Left ventricle myocardium inferior (tissue), 1 donor: ENCODE measurements at places on chromosomes 6 and 20.

GRCh38 chr6:30542404-30542725, 13.9 kb downstream of the GNL1 start:
- no peak for DNase-seq

DNA sequence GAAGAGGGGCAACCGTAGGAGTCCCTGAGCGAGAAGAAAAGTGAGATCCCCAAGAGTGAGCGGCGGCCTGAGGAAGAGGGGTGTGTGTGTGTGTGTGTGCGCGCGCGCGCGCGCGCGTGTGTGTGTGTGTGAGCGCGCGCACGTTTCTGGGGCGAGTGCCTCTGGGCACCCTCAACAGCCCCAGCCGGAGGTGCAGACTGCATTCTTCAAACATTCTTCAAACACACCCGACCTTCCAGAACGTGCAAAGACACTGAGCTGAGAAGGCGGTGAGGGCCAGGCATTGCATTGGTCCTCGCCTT, 76.2 kb upstream of the FOXP4 start:
- no peak for DNase-seq

GRCh38 chr6:37490536-37491170, 9.0 kb downstream of the CCDC167 start:
- DNase-seq = no peak

DNA sequence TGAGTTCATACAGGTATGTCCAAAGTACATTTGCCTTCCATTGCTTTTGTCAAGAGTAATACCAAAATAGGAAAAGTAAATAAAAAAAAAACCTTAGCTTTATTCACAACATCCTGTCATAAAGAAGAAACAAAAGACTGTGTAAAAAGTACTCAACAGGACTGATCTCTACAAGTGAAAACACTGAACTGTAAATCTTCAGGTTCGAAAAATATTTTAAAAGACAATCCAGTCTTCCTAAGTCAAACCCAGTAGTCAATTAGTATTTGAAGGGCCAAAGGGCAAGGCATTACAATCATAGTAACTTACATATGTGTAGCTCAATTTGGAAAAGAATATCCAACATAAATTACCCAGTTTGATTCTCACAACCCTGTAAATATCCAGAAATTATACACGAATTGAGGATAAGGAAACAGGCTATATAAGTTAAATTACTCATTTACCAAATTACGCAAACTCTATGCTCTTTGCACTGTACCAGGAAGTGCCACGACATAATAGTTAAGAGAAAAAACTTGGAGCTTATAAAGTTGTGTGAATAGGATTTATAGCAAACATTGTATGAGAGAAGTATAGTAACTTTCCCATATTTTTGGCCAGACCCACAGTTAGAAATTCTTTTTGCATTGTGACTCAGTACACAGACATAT, 21.2 kb downstream of the PTPRK start:
- no peak for DNase-seq

DNA sequence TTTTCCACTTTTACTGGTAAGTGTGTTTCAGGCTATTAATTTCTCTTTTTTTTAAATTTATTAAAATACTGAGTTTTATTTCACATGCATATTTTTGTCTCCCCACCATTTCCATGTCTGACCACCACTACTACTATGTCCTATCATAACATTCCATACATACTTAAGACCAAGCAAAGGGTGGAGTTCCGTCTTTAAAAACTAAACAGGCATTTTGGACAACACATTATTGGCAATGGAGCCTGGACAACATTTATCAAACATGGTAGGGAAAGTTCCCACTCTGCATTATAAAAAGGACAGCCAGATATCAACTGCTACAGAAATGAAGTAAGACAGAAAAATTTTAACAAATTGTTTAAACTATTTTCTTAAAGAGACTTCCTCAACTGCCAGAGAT, 91.9 kb downstream of the LMBRD1 start:
- no peak for DNase-seq

DNA sequence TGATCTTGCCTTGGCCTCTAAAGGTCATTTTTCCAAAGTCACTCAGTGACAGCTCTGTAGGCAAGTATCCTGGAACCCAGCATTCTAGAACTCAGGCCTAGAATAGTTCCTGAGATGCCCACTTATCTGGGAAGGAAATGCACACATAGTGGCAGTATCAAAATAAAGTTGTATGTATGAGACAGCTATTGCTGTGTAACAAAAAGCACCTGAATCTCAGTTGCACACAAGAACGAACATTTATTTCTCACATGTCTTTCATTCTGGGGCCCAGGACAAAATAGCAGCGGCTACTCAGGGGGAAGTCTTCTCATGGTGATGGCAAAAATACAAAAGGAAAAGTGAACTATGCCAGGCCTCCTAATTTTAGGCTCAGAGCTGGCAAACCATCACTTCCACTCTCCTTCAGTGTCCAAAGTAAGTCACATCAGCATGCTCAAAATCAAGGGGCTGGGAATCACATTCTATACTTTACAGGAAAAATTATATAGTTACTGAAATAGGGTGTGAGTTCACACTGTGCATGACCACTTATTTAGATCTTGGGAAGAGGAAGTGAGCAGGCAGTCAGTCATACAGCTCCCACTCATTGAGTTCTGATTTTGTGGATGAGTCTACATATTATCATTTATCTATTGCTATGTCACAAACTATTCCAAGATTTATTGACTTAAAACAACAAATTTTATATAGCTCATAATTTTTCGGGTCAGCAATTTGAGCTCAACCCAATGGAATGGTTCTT, 133.7 kb upstream of the RIN2 start:
- no peak for DNase-seq

- DNase-seq = no peak
These were observed 94.4 kb upstream of the SIRPA start for GRCh38 chr20:1800777-1801176.

GRCh38 chr20:57788936-57789613, 79.3 kb upstream of the PMEPA1 start:
- DNase-seq = no peak

DNA sequence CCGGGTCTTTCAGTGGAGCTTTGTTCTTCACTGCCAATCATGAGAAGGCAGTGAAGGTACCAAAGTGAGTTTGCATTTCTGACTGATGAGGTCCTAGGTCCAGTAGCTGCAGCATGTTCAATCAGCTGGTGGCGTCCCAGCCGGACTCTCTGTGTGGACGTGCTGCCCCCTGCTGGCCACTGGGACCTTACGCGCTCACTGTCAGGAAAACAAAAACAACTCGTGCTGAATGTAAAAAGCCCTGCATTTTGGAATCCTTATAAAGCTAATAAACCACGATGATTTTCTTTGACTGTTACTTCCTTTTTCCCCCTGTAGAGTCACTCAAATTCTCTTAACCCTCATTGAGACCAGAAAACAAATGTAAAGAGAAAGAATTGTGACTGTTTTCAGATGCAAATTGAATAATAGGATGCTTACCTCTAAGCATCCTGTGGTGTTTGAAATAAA, 4.9 kb upstream of the CD24 start:
- peak; percentile 84 for DNase-seq

DNA sequence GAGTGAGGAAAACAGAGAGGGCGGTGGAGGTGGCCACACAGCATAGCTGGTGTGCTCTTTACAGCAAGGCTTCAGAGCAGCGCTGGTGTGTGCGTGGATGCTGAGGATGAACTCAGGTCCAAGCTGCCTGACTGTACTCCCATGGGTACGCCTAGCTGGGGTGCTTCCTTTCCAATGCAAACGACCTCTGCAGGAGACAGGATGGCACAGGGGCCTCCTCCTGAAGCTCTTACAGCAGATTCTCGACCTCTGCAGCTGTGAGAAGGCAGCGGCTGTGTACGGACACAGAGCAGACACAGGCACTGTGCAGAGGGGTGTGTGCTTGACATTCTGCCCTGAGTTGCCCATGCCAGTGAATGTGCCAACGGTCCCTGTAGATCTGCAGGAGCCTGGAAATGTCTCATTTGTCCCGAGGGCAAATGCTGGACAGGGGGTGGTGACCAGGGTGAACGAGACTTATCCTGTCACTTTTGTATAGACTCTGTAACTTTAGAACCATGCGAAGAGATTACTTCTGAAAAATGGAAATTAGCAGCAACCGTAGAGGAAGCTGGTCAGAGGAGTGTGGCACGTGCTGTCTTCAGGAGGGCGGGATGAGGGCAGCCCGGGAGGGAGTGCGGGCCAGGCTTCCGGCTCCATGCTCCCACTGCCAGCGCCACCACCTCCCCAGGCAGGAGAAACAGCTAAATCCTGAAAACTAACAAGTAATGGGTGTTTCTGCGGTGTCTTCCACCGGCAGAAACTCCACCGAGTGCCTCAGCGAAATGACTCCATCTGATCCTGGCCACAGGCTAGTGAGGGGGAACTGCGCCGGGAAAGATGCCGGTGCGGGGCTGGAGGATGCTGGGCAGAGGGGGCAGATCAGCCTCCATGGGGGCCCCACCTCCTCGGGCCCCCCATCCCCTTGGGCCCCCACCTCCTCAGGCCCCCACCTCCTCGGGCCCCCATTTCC, 120.9 kb upstream of the RPS6KA2 start:
- no peak for DNase-seq

DNA sequence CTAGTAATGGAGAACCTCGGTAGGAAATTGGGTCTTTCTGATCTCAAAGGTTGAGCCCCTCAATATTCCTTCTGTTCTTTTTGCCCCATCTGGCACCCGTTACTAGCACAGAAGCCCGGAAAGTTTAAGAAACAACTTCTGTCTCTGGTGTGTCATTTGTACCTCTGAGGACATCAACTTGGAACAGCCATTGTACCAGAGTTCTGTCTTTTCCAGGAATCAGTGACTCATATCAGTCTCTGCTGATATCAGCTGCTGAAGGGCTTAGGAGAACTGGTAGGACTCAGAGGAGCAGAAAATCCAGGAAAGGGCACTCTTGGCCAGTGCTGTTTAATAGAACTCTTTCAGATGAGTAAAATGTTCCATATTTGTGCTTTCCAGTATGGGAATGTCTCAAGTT, 78.3 kb upstream of the CHD6 start:
- DNase-seq = no peak

- DNase-seq = no peak
These were observed at the start of gene OPRL1 for GRCh38 chr20:64080013-64080812. Gene OPRL1, plus strand, starts transcription at chr20:64080082. Its CDS starts 12,639 bp downstream, at chr20:64092721.

- no peak for DNase-seq
These were observed 260.6 kb upstream of the STXBP5 start for GRCh38 chr6:146943664-146944063.

DNA sequence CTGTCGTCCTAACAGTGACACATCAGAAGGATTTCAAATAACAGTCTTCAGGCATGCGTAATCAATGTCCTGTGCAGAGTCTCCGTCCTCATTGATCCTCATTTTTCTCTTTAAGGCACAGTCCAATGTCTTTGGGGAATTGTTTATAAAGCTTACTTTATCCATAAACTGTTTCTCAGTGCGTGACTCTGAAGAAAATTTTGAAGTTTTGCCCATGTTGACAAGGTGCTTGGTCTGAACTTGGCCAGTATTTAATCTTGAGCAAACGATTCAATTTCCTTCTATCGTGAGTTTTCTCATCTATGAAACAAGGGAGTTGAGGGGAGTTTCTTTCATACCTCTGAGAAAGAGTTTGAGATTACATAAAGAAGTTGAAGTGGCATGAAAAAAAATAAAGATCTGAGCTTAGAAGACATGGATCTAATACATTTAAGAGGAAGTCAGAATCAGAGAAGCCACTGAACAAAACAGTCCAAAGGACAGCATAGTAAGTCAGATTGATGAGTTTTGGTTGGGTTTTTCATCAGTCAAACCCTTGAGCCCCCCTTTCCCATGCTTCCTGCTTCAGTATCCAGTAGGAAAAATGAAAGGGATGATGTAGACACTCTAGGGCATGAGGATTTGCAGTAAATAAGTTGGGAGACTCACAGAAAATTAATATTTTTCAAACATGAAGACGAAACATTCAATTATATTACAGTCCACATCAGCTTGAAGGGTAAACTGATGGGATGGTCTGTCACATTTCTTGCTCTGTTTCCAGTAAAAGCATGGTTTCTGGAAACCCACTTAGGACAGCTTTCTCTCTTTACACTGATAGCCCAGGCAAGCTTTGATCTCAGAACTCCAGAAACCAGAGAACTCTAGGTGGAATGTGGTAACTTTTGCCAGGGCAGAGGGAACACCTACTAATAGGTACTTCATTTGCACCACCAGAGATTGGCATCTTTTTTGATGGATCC, 8.1 kb downstream of the EDN1 start:
- no peak for DNase-seq

- no peak for DNase-seq
These were observed 1164.7 kb upstream of the MAP3K7 start for GRCh38 chr6:91751526-91751925.

DNA sequence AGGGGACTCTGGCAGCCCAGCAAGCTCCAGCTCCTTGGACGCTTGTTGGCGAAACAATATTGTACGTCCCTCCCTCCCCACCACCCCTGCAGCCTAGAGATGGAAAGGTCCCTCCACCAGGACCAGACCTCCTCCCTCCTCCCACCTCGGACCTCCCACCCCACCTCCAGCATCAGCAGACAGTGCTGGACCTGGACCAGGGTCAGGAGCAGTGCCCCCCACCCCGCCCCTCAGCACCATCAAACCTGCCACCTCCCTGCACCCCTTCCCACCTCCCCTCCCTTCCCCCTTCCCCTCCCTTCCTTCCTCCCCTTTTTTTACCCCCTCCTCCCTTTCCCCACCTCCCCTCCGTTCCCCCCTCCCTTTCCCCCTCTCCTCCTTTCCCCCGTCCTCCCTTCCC, 98.4 kb downstream of the TAF4 start:
- DNase-seq = no peak

- DNase-seq = no peak
These were observed 12.5 kb upstream of the STX16 start for GRCh38 chr20:58638467-58639181.

GRCh38 chr6:134826889-134827737, 122.8 kb downstream of the ALDH8A1 start:
- DNase-seq = peak; percentile 81

GRCh38 chr6:3912361-3913076, 63.3 kb downstream of the FAM50B start:
- DNase-seq = no peak

DNA sequence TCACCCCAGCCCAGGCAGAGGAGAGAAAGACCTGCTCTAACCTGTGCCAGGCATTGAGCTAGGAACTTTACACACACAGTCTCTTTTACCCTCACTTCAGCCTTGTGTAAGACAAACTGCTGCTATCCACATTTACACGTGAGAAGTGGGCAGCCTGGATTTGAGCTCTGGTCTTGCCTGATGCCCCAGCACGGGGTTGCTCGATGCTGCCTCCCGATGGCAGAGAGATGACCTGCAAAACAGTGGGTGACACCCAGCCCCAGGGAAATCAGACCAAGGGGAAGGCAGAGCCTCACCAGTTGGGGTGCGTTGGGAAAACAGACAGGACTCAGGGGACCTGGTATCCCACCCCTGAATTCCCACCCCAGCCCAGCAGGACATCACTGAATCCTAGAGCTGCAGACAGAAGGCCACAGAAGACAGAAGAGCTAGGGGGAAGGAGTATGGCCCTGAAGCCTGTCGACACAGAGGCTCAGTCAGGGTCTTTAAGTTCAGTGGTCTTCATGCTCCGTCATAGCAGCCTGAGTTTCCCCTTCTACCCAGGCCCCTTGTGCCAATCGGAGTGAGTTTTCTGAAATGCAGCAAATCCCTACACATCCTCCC, 990 bp downstream of the BPI start:
- DNase-seq = no peak

- no peak for DNase-seq
These were observed 62.1 kb downstream of the OLIG3 start for GRCh38 chr6:137432054-137432611.

GRCh38 chr6:41909727-41910126, 11.2 kb downstream of the MED20 start:
- no peak for DNase-seq
